Activated CD4-positive, CD25-positive, alpha-beta regulatory T cell (primary cell): ENCODE measurements at places on chromosomes 12 and 14.

DNA sequence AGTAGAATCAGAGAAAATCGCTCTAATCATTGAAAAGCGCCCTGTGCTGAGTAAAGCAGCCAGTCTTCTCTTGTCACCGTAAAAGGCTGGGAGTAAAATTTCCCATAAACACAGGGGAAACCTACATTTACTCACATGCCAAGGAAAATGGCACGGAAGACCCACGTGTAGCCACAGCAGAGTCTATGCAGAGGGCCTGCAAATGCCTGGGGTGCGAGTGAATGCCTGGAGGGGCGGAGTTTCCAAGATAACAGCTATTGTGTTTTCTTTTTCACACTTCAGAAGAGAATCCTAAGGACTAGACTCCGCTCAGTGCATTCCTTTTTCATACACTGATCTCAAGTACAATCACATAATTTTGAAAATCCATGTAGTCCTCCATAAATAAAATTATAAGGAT, 159.9 kb upstream of the FOXN3 start:
- no peak for DNase-seq

DNA sequence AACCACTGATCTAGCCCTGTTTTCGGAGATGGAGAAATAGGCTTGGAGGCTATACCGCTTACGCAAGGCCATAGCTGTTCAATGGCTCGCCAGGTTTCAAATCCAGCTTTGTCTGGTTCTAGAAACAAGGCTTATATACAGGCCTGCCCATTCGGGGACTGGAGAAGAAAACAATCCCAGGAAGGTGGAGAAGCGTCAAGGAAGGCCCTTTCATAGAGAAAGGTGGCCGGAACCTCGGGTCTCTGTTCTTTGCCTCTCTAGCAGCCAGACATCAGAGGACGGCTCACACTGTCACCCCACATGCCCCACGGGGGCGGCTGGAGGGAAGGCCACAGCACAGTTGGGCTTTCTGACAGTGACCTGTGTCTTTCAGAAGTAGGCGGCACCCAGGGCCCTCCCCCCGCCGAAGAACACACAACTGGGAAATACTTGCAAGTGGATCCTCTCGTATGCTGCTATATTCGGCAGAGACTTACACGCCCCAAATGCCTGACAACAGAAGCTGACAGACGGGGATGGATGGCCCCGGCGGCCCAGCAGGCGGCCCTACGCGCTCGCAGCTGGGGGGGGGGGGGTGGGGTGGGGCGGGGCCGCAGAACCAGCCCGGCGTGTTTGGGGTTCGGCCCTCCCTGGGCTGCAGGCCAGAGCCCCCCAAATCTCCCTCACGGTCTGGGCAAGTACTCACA, 4.5 kb upstream of the SETD1B start:
- DNase-seq = no peak

- DNase-seq = no peak
Observed at GRCh38 chr14:68550338-68550715, 242.5 kb downstream of the ZFP36L1 start.

DNA sequence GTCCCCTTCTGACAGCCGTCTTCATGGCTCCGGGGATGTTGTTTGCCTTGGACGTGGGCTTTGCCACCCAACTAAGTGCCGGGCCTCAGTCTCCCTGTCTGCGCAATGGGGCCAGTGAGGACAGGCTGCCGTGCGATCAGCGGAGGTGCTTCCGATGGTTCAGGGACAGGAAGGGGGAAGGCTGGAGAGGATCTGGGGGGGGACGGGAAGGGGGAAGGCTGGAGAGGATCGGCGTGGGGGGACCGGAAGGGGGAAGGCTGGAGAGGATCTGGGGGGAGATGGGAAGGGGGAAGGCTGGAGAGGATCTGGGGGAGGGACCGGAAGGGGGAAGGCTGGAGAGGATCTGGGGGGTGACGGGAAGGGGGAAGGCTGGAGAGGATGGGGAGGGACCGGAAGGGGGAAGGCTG, 3.4 kb downstream of the MMP17 start:
- no peak for DNase-seq

- DNase-seq = no peak
Observed at GRCh38 chr14:99125616-99126431, 146.2 kb downstream of the BCL11B start.

DNA sequence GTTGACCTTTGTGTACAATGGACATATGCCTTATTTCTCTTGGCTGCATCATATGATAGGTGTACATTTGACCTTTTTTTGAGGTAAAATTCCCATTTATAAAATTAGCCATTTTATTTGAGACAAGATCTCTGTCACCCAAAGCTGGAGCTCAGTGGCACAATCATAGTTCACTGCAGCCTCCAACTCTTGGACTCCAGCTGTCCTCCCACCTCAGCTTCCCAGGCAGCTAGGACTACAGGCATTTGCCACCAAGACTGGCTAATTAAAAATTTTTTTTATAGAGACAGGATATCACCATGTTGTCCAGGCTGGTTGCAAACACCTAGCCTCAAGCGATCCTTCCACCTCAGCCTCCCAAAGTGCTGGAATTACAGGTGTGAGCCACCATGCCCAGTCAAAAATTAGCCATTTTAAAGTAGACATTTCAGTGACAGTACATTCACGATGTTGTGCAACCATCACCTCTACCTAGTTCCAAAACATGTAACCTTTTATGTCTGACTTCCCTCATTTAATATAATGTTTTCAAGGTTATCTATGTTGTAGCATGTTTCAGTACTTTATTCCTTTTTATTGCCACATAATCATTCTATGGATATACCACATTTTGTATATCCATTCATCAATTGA, 5.4 kb downstream of the G2E3 start:
- no peak for DNase-seq

- DNase-seq = no peak
Observed at GRCh38 chr14:105884808-105885281, 358.5 kb downstream of the TMEM121 start.

DNA sequence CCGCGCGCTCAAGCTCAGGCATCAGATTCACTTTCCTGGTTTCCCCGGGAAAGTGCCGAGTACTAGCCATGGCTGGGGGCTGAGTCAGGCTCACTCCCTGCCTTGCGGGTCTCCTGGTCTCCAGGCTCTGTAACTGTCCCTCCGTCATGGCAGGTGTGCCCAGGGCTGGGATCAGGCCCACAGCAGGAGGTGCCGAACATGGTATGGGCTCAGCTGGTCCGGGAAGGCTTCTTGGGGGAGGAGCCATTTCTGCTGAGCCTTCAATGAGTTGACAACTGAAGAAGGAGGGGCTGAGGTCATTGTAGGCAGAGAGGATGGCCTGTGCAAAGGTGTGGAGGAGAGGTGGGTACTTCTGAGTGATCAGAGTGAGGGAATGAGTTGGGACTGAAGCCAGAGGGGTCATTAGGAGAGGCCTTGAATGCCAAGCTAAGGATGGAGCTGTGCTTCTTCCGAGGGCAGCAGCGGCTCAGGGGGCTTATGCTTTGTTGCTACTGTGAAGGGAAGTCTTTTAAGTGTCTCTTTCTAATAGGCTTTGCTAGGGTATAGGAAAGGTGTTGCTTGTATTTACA, 769 bp downstream of the EXOC3L4 start:
- no peak for DNase-seq

- DNase-seq = no peak
Observed at GRCh38 chr12:48122065-48122834, 3.1 kb downstream of the PFKM start.

DNA sequence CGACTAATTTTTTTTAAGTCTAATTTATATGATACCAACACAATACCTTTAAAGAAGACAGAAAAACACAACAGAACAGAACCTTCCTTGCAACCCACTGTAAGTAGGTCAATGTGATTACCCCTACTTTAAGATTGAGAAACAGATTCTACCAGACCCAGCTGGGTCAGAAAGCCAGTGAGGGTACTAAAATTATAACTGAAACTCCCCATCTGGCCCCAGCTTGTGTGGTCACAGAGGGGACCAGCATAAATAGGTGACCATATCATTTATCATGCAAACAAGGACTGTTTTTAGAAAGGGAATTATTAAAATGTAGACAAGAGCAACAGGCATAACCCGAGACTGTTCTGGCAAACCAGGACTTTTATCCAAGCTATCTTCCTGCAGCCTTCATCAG, 30.1 kb upstream of the FRMD6 start:
- no peak for DNase-seq

GRCh38 chr12:51721282-51721940, 127.1 kb downstream of the FIGNL2 start:
- DNase-seq = no peak

- no peak for DNase-seq
Observed at GRCh38 chr12:46217541-46218321, 51.1 kb downstream of the SLC38A1 start.

DNA sequence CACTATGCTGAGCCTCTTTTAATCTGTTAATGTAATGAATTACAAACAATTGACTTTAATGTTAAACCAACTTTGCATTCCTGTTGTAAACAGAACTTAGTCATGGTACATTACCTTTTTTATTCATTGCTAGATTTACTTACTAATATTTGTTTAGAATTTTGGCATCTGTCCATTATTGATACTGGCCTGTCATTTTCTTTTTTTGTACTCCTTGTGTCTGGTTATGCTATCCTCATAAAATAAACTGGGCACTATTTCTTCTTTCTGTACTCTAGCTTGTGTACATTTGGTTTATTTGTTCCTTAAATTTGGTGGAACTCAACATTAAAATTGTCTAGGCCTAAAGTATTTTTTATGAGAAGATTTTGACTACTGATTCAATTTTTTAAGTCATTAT, 32.1 kb downstream of the SPATA7 start:
- no peak for DNase-seq

DNA sequence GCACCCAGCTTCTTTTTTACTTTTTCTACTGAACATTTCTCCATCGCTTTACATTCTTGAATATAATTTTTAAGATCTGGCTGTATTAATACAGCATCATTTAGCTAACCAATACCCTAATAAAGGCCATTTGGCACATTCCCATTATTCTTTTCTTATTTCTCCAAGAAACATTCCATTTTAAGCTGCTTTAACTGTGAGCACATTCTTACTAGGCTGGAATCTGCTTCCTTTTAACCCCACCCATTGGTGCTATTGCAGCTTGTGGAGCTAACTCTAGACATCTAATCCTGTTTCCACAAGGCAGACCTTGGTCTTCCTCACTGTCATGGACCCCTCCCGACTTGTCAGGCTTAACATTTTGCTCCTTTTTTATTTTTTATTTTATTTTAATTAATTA, 15.2 kb downstream of the CALM1 start:
- no peak for DNase-seq

DNA sequence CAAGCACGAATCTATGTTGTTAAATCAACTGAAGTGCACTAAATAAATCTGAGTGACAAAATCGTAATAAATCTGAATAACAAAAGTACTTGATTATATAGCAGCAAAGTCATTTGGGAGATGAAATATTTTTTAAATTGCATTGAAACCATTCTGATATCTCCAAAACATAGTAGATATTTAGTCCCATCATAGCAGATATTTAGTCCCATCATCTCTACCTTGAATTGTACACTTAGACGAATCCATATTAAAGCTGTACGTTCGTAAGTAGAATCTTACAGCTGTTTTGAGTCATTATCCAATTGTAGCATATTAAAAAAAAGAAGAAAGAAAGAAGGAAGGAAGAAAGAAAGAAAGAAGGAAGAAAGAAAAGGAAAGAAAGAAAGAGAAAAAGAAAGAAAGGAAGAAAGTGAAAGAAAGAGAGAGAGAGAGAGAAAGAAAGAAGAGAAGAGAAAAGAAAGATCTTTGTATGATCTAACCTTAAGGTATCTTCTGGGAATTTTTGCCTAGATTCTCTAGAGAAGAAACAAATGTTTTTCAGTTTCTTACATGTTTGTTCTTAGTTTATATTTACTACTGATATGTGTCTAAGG, 2.6 kb downstream of the DCN start:
- DNase-seq = no peak

GRCh38 chr12:3090240-3091037, 13.3 kb downstream of the TSPAN9 start:
- no peak for DNase-seq

- DNase-seq = no peak
Observed at GRCh38 chr14:75917322-75917945, 64.4 kb downstream of the TGFB3 start.

- no peak for DNase-seq
Observed at GRCh38 chr14:69132513-69133181, 20.3 kb downstream of the DCAF5 start.

DNA sequence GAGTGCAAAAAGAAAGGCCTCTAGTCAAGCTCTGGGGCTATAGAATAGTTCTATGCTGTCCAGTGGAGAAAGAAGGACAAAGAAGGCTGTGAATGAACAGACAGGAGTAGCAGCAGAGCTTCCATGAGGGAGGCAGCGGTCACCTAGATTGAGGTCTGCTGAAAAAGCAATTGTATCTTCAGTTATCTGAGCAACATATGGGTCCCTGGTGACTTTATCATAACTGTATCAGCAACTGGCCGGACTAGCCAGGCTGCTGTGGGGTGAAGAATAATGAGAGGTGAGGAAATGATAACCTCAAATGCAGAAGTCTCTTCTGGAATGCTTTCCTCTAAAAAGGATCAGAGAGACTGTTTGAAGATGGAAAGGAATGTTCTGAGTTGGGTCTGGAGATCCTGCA, 971.3 kb upstream of the TMEM132C start:
- no peak for DNase-seq

DNA sequence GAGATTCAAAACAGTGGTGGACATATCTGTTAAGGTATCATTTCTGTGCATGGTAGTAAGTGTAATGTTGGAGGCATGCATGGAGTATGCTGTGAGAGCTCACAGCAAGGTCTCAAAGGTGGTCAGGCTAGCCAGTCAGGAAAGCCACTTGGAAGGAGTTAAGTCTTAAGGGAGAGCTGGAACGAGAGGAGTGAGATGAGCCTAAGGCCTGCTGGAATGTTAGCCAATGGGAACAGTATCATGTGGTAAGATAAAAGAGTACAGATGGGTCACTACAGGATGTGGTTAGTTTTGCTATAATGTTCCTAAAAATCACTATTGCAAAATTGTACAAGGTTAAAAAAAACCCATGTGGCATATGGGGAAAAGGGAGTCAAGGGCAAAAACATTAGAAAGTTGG, 311.7 kb upstream of the E2F7 start:
- no peak for DNase-seq

GRCh38 chr12:45260104-45260815, 44.4 kb downstream of the ANO6 start:
- no peak for DNase-seq

DNA sequence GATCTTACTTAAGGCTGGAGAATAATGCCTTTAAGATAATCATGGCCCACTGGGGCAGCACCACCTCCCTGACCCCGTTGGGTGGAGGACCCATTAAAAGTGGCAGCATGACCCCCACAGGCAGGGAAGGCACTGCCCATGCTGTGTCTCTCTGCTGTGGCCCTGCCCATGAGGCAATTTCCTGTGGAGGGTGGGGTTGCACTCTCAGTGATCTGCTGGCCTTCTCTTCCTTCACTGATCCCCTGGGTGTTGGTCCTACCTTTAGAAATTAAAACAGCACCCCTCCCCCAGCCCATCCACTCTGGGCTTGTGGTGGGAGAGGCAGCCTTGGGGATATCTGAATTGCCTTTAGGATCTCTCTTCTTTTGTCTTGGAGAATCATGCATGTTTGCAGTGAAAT, 17.3 kb downstream of the KLRK1 start:
- no peak for DNase-seq

GRCh38 chr12:131142891-131143657, 189.4 kb downstream of the ADGRD1 start:
- DNase-seq = no peak
